Activated CD4-positive, alpha-beta T cell treated with anti-CD3 and anti-CD28 coated beads, Interleukin-2, amount 10 ng/mL, durations not matched to agents 7 days and 5 days (primary cell): ENCODE measurements at places on chromosomes 4 and X. TPM values are rescaled to one million over a fixed set of nuclear protein-coding genes. Genes with fewer than 3 reads are reported as not detected.
A peak's percentile ranks its signal among the peaks of the same experiment; 100 is the strongest.

DNA sequence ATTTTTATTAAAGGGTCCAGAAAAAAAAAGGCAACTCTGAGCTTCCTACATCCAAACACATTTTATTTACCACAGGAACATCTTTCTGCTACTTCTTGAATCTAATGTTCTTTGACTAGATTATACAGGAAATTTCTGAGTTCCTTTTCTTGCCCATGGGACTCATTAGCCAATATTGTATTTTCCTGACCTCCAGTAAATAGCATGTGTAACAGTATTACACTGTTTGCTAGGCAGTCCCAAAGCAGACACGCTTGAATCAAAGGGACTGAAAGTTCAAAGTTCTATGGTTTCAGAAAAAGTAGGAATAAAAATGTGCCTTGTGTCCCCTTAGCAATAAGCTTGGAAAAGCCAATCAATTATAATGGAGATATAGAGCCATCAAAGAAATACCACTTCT, 57.4 kb downstream of the MOSPD2 start:
- DNase-seq = no peak

GRCh38 chrX:155070038-155070437, 898 bp downstream of the CMC4 start:
- DNase-seq = no peak

DNA sequence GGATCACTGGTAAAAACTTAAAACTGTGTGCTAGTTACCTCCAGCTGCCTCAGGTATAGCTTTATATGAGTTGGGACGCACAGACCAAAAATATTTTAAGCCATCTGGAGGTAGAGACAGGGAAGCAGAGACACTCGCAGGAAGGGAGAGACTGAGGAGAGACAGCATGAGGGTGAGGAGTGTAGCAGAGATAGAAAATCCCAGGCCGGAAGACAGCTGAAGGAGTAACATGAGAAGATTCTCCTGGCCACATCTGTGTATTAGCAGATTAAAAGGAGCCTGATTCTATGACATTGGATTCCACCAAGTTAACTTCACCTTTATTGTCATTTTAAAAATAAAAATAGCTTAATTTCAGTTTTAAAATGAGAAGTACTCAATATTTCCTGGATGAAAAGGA, 84.3 kb downstream of the PDLIM5 start:
- no peak for DNase-seq

DNA sequence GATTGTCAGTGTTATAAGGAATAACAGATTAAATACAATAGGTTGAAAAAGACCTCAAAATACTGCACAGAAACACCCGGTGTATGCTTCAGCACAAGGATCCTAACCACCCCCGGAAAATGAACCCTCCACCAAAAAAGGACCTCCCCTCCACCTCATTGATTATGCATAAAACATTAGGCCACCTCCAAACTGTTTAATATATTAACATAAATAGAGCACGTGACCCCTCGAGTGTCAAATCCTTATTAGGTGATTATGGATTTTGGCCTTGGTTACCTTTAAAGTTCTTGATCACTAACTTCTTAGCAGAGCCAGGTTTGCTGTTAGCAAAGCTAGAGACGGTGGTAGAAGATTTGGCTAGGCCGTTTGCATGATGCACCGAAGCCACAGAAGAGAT, 958 bp downstream of the CUL4B start:
- peak; percentile 8 for DNase-seq

LRRC66 gene
- 0.27 TPM for total RNA-seq

OPHN1 gene
- 0.07 TPM for total RNA-seq
